ENCODE measurements at places on chromosomes 2 and 18. TPM values are rescaled to one million over a fixed set of nuclear protein-coding genes. Genes with fewer than 3 reads are reported as not detected.

- no peak for DNase-seq
Observed at GRCh38 chr2:240931319-240931949, 25.3 kb downstream of the CROCC2 start.

- DNase-seq: no peak
Observed at GRCh38 chr2:237390235-237390634, 23.7 kb downstream of the COL6A3 start.

- no peak for DNase-seq
Observed at GRCh38 chr2:72570413-72570812, 255.4 kb downstream of the EXOC6B start.

DNA sequence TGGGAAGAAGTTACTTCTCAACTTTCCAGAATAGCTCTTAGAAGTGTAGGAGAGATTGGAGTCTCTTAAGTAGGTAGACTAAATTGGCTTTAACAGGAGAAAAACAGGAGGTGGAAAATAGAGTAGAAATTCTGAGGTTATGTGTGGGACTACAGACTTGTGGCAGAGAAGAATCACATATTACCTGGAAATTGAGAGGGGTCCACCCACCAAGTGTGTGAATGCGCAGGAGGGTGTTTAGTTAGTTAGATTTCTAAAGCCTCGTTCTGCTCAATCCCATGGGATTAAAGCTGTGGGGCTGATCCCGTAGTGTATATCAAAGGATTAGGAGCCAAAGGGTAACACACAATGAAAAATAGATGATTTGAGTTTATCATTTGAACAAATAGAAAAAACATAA, 319.1 kb downstream of the TRIB2 start:
- DNase-seq: no peak

DNA sequence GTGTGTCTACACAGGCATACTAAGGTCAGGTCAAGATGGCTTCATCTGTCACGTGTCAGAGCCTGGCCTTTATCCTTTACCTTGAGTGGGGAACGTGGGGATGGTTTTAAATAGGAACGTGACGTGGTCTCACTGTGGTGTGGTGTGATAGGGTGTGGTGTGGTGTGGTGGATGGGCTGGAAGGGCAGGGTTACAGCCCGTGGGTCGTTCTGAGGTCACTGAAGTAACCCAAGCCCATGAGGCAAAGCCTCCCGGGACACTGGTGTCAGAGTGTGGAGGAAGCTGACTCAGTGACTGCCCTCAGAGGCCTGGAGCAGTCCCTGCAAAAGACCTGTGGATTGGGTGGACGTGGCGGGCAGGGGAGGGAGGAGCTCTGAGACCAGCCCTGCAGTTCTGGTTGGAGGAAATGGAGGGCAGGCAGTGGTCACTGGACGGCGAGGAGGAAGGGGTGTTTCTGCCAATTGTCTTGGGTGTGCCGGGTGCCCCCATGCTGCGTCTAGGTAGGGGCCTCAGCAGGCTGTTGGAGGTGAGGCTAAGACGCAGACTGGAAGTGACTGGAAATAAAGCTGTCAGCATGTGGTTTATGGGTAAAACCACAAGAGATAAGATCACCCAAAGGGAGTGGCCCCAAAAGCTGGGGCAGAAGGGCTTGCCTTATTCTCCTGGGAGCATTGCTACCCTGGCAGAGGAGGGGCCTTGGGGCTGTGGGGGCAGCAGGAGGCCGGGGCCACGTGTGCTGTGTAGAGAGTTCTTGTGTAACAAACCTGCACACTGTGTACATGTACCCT, 84.8 kb downstream of the SH3RF3 start:
- peak; percentile 8 for DNase-seq

DNA sequence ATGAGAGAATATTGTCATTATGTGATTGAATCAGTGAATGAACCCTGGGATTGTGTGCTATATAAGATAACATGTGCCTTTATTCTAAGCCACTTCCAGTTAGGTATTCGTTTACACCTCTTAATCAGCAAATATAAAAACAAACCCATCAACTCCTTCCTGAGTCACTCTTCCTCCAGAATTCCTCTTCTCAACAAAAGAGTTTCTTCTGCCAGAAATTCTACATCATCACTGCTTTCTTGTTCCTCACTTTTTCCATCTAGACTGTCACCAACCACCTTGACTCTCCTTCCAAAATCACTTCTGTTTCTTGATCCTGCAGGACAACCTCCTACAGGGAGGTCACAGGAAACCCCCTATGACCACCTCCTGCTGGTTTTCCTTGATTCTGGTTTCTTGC, 261.4 kb downstream of the CYP26B1 start:
- DNase-seq: no peak

DNA sequence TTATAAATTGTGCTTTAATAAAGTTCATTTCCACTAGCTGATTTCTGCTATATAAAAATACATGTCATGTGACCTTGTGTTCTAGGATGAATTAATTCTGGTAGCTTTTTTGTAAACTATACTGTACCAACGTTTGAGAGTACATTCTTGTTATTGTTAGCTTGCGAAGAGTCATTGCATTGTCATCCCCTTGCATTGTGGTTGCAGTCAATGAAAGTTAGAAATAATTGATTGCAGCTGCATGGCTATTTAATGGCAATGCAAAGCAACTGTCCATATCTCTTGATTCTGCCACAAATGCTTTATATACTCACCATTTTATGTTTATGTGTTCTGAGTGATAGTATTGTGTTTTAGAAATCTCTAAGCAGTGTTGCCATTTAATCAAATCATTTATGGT, 91.6 kb downstream of the ZNF407 start:
- no peak for DNase-seq

DNA sequence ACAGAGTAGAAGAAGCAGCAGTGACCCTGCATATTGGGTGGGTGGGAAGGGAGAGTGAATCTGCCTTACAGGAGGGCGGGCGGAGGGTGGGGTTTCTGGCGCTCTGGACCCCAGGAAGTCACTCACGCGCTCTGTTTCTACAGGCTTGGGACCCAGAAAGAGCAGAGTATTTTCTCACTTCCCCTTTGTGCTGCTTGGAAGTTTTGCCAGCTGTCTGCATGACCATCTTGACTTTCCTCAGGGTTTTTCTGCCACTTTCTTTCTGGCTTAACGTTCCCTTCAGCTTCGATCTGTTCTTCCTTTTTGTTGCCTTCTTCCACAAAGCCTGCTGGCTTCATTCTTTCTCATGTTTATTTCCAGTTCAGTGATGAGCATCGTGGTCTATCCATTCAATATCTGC, 383.1 kb downstream of the GALR1 start:
- DNase-seq: no peak

GRCh38 chr2:128435576-128436478, 117.2 kb upstream of the HS6ST1 start:
- no peak for DNase-seq

BOLL gene
- total RNA-seq: not detected

TMEM247 gene
- total RNA-seq: not detected

FBXO41 gene
- 0.56 TPM for total RNA-seq

STAT4 gene
- 0.13 TPM for total RNA-seq

IL18R1 gene
- 3.7 TPM for total RNA-seq

CIB4 gene
- not detected for total RNA-seq

FN1 gene
- total RNA-seq: 3,105 TPM

ACKR3 gene
- 57.0 TPM for total RNA-seq

NR4A2 gene
- total RNA-seq: 0.11 TPM

ACMSD gene
- total RNA-seq: not detected

NOL4 gene
- not detected for total RNA-seq

SERPINB4 gene
- not detected for total RNA-seq

STK11IP gene
- total RNA-seq: 15.3 TPM

STPG4 gene
- 0.11 TPM for total RNA-seq

KCNG2 gene
- not detected for total RNA-seq

DYSF gene
- total RNA-seq: 82.1 TPM

AFF3 gene
- under 0.01 TPM for total RNA-seq
